ENCODE measurements at places on chromosomes 2 and 18.

- no peak for DNase-seq
Measured at GRCh38 chr2:142745691-142746090, 131.8 kb upstream of the KYNU start.

DNA sequence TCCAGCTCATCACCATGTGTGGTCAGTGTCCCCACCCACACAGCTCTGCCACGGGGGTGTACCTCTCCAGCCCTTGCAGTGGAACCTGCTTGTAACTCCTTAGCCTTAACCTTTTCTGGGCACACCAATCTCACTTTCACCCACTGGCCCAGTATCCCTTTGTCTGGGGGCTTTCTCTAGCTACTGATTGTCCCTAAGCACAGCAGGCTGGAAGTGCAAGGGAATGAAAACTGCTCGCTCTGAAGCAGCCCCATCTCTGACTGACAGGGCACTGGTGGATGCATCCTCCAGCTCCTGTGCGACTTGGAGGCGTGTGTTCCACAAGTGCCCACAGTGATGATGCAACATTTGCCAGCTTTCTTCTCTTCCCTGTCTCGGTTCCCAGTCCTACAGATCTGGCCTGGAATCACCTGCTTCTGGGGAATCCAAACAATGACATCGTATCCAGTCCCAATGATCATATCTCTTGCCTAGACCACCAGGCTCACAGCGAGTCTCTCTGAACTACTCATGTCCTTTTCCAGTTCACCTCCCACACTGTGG lies 33.6 kb downstream of the SCTR start:
- DNase-seq = no peak

DNA sequence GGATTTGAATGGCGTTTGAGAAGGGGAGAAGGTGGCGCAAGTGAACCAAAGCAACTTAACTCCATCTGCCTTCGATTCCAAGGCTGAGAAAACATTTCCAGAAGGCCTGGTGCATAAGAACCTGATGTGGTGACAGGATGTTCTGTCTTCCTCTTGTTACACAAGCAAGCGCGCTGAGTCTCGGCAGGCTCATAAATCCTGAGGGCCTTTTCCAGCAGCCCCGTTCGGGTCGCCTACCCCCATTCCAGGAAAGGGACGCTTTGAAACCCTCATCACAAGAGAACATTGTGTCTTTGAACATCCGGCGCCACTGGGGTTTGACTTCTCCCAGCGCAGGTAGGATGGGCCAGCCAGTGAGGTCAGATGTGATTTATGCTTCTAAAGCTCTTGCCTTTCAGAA lies 403.5 kb downstream of the SETBP1 start:
- no peak for DNase-seq

DNA sequence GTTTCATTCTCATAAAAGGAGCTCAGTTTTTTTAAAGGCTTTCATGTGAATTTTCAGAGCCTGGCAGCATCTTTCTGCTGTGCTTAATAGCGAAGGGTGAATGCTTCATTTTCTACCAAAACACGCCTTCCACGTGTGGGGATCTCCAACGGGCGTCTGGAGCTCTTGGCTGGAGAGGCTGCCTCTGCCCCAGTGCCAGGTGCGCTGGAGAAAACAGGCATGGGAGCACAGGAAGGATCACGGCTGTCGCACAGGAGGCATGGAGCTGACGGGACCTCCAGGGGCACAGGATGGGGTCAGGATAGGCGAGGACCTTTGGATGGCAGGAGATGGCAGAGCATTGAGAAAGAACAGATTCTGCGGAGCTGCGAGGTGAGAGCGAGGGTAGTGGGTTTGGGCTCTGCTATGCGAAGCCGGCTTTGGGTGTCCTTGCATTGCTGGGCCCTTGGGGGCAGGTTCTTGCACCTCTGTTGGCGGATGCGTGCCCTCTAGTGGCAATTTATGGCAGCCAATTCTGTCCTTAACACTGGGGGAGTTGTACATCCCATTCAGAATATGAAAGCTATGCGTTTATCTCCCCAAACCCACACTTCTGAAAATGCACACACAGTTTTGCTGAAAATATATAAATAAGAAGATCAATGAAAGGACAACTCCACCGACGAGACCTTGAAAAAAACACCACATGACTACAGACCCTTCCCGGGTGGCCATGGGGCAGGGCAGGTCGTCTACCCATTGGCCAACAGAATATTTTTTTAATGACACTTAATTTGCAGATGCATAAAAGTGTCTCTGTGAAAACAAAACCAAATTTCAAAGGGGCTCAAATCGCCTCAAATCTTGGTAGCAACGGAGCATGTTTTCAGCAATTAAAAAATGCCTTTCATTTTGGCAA lies 90.4 kb upstream of the SLC35G4 start:
- no peak for DNase-seq
